ENCODE measurements at places on chromosomes 4 and X.
A peak's percentile ranks its signal among the peaks of the same experiment; 100 is the strongest.

DNA sequence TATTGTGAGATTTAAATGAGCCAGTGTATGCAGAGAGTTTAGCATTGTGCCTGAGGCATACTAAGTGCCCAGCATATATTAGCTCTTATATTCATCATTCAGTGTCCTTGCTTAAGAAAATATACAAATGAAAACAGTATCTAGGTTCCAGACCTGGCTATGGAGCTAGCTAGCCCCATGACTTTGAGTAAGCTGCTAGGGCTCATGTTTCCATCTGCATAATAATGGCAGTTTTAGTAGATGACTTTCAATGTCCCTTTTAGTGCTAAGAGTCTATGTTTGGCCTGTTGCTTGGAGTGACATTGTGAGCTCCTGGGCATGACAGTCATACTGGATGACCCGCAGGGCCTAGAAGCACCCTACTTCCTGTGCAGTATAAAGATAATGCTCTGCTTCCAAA lies 435.3 kb downstream of the ZIC3 start:
- no peak for DNase-seq

DNA sequence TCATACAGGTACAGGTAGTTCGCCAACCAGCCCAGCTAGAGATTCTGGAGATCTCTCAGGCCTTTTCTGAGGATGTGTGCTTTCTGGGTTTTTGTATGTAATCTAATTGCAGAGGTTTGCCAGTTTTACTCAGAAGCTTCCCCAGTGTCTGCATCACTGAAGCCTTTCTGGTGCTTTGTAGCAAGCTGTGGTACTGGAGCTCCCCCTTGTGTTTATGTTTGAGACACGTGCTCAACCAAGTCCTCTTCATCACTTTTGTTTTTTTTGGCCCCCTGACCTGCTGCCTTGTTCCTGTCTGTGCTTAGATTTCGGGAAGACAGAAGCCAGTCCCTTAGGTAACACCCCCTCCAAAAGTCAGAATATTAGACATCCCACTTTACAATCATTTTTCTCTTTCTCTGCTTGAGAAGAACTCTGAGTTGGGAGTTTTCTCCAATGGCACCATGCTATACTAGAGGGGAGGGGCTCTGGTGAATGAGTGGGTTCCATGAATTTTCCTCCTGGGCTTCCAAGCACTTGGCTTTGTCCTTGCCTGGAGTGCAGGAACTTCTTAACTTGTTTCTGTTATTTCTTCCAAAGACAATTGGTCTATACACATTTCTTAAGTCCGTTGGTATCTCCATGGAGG lies 128.4 kb upstream of the TBC1D9 start:
- DNase-seq: peak; percentile 84

DNA sequence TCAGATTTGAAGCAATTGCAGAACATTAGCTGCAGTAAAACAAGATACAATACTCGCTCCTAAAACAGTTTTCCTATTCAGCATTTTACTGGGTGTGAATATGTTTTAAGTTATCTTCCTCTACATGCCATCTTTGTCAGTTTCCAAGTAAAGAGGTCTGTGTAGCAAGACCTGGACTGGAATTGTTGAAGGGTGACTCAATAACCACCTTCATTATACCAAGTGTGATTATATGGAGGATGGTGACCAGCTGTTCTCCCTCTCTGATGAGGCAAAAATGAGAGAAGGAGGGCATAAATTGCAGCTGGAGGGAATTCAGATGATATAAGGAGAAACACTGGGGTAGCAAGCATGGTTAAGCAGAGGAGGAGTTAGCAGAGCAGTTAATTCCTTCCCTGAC lies 922.1 kb upstream of the SLIT2 start:
- no peak for DNase-seq

DNA sequence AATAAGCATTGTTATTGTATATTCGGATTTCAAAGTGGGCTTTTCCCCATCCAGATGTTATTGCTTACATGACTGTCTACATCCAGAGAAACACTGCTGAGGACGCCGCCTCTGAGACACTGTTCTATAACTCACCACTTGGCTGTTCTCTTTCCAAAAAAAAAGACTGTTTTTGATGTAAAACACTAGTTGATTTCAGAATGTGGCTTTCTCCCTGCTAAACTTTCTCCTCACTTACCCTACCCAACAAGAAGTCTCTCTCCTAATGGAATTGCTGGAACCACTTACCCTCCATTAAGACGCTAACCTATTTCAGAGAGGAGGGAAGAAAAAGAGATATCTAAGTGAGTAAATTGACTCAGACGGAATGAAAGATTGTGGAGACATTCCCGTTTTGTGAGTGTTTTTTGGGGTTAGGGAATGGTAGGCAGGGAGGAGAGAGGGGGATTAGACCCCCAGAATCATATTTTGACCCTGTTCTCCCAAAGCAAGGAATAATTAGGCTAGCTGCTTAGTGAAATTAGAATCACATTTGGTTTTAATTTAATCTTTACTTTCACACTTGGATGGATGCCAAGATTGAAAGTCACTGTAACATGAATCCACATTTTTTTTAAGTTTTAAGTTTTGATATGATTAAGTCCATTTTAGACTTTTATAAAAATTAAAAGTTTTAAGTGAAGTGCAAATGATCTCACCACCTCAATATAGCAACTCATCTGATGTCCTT lies 174.9 kb downstream of the CHIC2 start:
- no peak for DNase-seq

All from Kasumi-1 (cell line).